ENCODE measurements at places on chromosomes 4 and X.

GRCh38 chr4:154335588-154335987 is 156.0 kb downstream of the DCHS2 start:
- DNase-seq = no peak

DNA sequence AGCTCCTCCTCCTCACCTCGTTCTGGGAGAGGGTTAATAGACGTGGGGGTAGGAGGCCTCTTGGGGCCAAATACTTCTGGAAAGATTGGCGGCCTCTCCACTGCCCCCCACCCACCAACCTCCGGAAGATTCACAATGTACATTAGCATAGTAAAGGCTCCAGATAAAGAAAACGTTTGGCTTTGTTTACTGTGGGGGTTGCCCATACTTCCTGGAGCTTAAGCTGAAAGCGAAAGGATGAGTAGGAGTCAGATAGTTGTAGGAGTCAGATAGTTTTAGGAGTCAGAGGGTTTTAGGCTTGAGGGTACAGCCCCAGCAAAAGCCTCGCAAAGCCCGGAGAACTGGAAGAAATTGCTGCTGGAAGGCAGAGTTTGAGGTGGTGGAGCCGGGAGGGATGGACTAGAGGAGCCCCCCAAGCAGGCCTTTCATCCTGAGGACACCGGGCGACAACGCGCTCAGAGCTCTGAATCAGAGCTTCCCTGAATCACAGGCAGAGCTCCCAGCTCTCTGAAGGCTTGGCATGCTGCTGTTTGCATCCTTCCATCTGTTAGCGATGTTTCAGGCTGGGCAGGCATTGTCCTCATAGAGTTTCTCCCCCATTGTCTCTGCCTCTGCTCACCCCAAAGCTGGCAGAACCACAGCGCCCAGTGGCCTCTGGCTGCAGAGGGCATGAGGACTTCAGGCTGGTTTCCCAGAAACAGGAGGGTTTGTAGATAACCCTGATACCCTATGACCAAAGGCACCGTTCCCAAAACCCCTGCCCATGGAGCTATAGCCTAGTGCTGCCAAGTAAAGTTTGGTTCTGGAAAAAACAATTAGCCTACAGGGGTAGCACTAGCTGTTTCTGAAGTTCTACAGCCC is 280.7 kb downstream of the BCOR start:
- no peak for DNase-seq

DNA sequence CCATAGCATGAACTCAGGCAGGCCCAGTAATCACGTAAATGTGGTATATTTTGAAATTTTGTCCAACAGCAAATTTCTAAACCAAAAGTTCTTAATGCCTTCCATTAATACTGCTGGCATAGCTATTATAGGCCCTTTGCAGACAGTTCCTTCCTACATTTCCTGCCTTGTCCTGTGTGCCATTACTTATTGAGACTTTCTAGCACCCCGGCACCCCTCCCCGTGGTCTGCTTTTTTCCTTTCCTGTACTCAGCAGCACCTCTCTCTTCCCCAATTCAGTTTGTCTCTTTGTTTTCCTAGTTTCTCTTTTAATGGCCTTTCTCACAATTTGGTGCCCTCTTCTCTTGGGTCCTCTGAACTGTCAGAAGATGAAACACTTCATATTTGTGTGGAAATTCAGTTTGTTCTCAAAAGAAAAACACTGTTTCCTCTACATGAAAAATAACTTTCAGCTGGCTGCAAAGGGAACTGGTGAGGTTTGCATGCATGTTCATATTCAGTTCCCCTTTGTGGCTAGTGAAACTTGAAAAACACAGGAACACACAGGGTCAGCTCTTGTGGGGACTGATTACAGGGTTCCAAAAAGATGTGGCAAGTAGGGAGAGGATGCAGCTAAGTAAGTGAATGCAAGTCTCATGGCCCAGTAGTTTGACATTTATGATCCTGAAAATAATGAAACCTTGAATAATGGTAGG is 17.1 kb downstream of the GPR34 start:
- DNase-seq = no peak

GRCh38 chr4:186936496-186937375 is 213.1 kb upstream of the FAT1 start:
- no peak for DNase-seq

DNA sequence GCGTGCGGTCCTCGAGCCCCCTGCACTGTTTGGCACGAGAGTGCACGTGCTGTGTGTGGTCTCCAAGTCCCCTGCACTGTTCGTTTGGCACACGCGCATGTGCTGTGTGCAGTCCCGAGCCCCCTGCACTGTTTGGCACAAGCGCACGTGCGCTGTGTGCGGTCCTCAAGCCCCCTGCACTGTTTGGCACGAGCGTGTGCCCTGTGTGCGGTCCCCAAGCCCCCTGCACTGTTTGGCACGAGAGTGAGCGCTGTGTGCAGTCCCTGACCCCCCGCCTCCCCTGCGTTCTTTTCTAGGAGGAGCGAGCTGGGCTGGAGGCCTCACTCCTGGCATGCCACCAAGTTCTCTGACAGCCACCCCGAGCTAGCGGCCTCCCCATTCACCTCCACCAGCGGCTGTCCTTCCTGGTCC is 76.5 kb upstream of the CLDN34 start:
- DNase-seq = peak; percentile 13

DNA sequence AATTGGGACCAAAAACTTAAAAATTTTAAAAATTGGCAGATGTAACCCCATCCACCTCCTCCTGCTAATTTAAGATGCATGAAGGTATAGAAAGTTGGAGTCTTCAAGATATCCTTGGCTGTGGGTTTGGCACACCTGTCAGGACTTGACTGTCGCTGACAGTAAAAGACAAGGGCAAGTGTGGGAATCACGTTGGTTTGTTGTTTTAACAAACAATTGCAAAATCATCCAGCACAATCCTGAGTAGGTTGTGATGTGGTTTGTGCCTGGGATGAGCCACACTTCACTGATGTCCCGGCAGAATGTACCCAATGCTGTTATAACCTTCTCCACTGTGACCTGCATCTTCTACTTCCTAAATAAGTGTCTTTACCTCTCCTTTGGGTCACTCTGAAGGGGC is 24.0 kb downstream of the HOPX start:
- DNase-seq = no peak

- no peak for DNase-seq
Observed at GRCh38 chr4:124738994-124739393, 26.5 kb upstream of the ANKRD50 start.

- no peak for DNase-seq
Observed at GRCh38 chrX:133177202-133177601, 41.0 kb downstream of the TFDP3 start.

- DNase-seq = peak; percentile 35
Observed at GRCh38 chr4:185534866-185535611, at the start of gene PDLIM3. TSS of gene PDLIM3 (minus strand) at chr4:185535507. CDS start at chr4:185535434, 73 bp downstream.

DNA sequence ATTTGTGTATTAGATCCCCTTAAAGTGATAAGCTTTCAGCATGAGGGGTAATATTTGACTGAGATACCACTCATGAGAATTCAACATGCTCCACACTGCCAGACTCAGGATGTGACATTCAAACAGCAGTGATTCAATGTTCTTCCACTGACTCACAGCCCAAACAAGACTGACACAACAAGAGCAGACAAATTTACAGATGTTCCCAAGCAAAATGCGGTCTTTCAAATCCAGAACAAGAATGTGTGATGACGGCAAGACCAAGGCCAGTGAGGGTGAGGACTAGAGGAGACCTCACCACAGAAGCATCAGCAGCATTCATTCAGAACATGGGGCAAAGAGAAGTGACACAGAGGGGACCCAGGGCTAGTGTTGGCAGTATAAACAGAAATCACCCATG is 99.3 kb upstream of the GRIA3 start:
- no peak for DNase-seq

- no peak for DNase-seq
Observed at GRCh38 chr4:26061248-26061986, 147.4 kb downstream of the SMIM20 start.

DNA sequence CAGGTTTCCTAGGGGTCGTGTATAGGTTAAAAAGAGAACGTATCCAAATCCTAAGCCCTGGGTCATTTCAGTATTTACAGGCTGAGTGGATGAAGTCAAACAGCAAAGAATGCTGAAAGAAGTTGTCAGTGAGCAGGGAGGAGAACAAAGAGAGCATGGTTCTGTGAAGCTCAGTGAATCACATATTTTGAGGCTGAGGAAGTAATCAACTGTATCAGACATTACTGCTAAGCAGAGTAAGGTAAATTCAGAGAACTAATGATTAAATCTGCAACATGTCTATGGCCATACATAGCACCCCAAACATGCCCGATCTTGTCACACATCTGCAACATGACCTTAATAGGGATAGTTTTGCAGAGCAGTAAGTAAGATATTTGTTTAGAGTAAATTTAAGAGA is 1130.3 kb downstream of the RAPGEF2 start:
- DNase-seq = no peak

- DNase-seq = peak; percentile 2
Observed at GRCh38 chrX:119062750-119063374, 9.9 kb upstream of the CT47C1 start.

- DNase-seq = no peak
Observed at GRCh38 chr4:53914313-53915016, 149.9 kb downstream of the CHIC2 start.

DNA sequence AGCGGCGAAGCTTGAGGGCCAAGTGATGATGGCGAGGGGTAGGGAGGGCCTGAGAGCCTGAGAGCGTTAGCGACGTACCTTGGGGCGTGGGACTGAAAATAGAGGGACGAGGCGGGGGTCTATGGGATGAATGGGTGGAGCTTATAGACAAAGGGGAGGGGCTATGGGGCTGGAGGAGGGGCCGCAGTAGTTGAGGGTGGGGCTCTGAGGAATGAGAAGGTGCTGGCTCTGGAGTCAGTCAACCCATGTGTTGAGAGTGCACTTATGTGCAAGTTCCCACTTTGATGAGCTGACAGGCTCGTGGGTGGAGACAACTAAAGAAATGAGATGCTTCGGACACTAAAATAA is 488 bp downstream of the TBC1D25 start:
- no peak for DNase-seq
